ENCODE measurements at places on chromosomes 2 and 18.

DNA sequence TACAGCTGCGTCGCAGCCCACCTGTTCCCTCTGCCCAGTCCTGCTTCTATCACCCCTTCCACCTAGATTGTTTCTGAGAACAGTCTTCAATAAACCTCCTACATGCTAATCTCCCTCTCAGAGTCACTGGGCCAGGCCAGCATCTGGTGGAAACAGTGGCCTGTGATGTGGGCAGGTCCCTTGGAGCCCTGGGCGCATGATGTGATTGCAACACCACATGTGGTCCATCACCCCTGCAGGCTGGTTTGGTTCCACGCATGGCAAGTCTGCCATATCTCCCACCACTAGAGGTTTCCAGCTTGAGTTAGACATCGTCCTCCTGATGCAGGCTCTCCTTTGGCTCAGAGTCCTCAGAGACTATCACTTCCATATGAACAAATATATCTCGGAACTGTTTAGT is 83.5 kb downstream of the PRKCE start:
- no peak for DNase-seq

- DNase-seq = no peak
Observed at GRCh38 chr2:96344011-96344410, 8.4 kb downstream of the NCAPH start.

- DNase-seq = peak; percentile 57
Observed at GRCh38 chr18:56869189-56869777, 218.1 kb downstream of the WDR7 start.

DNA sequence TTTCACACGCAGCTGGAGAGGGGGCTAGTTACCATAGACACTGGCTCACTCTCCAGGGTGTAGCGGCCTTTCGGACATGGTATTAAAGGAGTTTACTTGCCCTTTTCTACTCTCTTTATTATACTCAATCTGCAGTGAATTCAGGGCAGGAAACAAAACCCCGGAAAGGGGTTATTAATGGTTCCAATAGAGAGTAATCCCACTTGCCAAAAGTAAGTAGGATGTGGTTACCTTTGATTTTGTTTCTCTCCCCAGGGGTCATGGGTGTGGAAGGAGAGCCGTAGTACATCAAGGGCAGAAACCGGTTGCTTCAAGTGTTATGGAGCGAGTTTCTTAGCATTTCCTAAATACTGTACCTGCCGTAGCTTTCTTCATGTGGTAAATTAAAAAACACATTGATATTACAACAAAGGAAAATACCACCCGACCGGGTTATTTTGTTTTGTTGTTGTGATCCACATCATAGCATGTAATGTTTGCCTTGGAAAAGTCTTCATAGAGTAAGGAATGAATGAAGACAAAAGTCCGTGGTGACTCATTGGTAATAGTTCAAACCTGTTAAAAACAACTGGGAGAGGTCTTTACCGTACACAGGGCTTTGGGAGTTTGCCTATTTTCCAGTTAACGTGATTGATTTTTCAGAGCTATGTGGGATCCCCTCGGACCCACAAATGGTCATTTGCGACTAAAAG is 71.5 kb downstream of the SLC4A3 start:
- DNase-seq = no peak

DNA sequence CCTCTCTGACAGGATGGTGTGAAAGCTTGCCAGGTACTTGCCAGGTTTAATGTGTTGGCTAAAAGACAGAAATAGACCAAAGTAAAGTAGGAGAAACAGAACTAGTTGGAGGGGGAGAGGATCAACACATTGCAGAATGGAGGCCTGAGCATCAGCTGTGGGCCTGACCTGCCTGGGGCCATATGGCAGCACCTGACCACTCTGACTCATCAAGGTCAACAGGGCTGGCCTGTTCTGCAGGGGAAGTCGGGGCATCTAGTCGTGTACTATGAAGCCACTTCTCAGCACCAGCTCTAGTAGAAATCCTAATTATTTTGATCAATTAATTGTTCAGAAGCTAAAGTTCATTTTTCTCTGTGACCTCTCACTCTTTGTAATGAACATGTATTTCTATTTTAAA is 35.8 kb upstream of the NOSTRIN start:
- DNase-seq = no peak

DNA sequence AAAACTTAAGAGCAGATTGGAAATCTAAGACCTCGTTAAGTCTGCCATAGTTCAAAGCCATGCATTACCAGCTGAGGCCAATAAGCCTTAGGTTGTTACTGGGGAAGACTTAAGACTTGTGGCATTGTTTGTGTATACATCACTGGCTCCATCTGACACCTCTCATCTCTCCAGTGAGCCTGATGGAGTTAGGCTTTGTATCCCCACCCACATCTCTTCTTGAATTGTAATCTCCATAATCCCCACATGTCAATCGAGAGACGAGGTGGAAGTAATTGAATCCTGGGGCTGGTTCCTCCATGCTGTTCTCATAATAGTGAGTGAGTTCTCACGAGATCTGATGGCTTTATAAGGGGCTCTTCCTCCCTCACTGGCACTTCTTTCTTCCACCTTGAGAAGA is 404.6 kb downstream of the ARHGAP15 start:
- no peak for DNase-seq

DNA sequence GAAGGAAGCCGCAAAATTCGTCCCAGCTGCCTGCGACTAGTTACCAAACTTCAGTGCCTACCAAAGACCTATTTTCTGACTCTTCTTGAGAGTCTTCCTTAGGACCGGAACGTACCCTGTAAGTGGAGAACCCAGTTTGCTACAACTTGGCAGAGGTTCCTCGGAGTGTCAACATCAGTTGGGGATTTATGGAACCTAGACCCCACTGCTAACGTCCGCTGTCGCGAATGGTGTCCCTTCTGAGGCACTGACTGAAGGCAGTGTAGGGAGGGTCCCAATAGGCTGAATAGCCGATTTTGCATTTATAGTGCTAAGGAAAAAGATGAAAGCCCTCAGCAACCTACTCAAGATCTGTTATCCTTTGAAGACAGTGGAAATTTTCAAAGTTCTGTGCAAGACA is 568 bp upstream of the STK17B start:
- DNase-seq = no peak
